ENCODE measurements at places on chromosomes 1 and 21.

- no peak for DNase-seq
Measured at GRCh38 chr1:19723874-19724273, 59.2 kb downstream of the HTR6 start.

- DNase-seq: no peak
Measured at GRCh38 chr1:173137107-173137706, 69.9 kb downstream of the TNFSF4 start.

DNA sequence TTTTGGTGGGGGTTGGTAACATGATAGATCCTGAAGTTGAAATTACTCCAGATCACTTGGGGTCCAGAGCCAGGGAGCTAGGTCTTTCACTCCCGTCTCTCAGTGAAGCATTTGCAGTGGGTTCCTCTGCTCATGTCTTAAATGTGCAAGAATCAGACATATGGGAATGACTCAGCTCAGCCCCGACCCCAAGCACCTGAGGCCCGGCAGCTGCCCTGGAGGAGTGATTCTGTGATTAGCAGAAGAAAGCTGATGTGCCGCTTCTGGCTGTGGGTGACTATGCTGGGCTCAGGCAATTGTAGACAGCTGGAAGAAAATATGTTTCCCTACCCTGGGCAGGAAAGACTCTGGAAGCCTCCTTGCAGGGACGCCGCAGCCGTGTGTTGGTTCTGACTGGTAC is 601.7 kb downstream of the NPHP4 start:
- DNase-seq: no peak

- no peak for DNase-seq
Measured at GRCh38 chr1:188888386-188888785, 1589.3 kb downstream of the BRINP3 start.

DNA sequence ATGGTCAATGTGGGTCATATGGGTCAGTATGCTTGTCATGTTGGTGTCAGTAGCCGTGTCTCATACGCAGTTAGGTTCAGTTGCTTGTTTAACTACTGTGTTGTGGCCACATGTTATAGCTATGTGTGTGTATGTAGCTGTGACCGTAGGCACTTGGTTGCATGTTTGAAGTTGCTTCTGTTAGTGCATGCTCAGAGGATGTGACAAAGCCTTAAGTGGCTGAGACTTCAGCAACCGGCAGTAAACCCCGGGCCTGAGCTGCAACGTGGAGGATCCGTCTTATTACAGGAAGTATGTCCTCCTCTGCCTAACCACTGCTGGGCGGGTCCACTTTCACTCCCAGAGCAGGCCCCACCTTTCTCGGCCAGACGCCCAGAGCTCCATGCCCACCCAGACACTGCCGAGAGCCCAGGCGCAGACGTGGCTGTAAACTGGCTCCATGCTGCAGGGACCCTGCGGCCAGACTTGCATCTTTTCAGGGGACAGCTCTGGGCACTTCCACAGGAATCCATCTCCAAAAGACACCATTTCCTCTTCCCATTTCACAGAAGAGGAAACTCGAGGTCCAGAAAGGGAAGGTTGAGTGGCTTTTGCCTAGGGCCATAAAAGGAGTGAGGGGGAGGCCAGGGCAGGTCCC is 2.2 kb downstream of the TCEA3 start:
- DNase-seq: no peak

Data from NCI-H187 treated with DMSO at 0.1 percent for 48 hours (cell line).